ENCODE measurements at places on chromosomes 5 and 9. TPM values are rescaled to one million over a fixed set of nuclear protein-coding genes. Genes with fewer than 3 reads are reported as not detected.

DNA sequence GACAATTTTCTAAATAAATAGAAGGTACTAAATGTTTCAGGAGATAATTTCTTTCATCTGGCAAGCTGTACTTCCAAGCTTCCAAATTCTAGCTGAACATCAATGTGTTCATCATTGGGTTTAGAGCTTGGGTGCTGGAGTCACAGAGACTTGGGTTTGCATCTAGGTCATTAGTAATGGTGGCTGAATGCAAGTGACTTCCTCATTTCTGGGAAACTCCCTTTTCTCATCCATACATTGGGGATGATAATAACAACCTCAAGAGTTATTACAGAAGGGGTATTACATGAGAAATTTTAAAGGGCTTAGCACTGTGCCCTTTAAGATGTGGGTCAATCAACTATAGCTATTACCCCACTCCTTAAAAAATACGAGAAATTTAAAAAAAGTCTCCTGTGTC lies 41.1 kb upstream of the KLF4 start:
- H3K27ac ChIP-seq = no peak overlapping the region
- H3K4me1 ChIP-seq = no peaks in the 10 kb centered on the region
- no peaks in the 10 kb centered on the region for H3K27me3 ChIP-seq
- H3K4me3 ChIP-seq = no peak overlapping the region
- H3K36me3 ChIP-seq = no peaks in the 10 kb centered on the region
- no peak for DNase-seq

- peaks cover 2% of the 10 kb centered on the region for H3K4me1 ChIP-seq
- peaks cover 39% of the 10 kb centered on the region for H3K27me3 ChIP-seq
- no peak overlapping the region for H3K4me3 ChIP-seq
These were observed 5.6 kb downstream of the ADGRD2 start for GRCh38 chr9:124455820-124456219.

GRCh38 chr9:94882966-94883641 lies 156.6 kb downstream of the AOPEP start:
- no peak overlapping the region for H3K27ac ChIP-seq
- H3K36me3 ChIP-seq = no peaks in the 10 kb centered on the region
- H3K4me3 ChIP-seq = no peak overlapping the region
- no peak for DNase-seq

DNA sequence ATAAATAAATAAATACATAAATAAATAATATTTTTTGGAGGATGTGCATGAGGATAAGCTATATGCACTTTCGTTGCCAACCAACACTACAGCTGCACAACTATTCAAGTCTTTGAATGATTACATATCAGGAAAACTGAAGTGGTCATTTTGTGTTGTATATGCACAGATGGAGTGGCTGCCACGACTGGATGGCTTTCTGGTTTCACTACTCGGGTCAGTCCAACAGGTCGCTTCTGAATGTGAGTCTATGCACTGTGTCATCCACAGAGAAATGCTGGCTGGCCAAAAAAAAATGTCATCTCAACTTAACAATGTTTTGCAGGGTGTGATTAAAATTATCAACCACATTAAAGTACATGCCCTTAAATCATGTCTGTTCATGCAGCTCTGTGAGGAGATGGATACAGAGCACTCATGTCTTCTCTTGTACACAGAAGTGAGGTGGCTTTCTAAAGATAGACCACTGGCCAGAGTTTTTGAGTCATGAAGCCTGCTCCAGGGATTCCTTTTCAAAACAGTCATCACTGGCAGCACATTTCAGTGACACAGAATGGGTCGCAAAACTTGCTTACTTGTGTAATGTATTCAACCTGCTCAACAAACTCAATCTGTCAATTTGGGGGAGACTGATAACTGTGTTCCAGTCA lies 589.8 kb upstream of the CYLC2 start:
- no peaks in the 10 kb centered on the region for H3K36me3 ChIP-seq
- H3K27me3 ChIP-seq = no peaks in the 10 kb centered on the region
- DNase-seq = no peak
- no peaks in the 10 kb centered on the region for H3K4me1 ChIP-seq
- no peak overlapping the region for H3K27ac ChIP-seq
- H3K4me3 ChIP-seq = no peak overlapping the region

GRCh38 chr9:69976152-69976551 lies 67.5 kb upstream of the MAMDC2 start:
- H3K4me1 ChIP-seq = peaks cover 8% of the 10 kb centered on the region
- no peak overlapping the region for H3K4me3 ChIP-seq
- no peaks in the 10 kb centered on the region for H3K36me3 ChIP-seq
- H3K27ac ChIP-seq = peak overlapping the region; percentile 29

- no peak for DNase-seq
- H3K4me3 ChIP-seq = no peak overlapping the region
- H3K27ac ChIP-seq = no peak overlapping the region
- no peaks in the 10 kb centered on the region for H3K27me3 ChIP-seq
- no peaks in the 10 kb centered on the region for H3K4me1 ChIP-seq
These were observed 495.1 kb upstream of the DAB2 start for GRCh38 chr5:39919876-39920275.

GRCh38 chr5:55114061-55114460 lies 11.6 kb downstream of the GZMA start:
- no peak overlapping the region for H3K27ac ChIP-seq
- H3K36me3 ChIP-seq = no peaks in the 10 kb centered on the region
- H3K27me3 ChIP-seq = no peaks in the 10 kb centered on the region
- H3K4me1 ChIP-seq = no peaks in the 10 kb centered on the region
- no peak overlapping the region for H3K4me3 ChIP-seq
- DNase-seq = no peak

- no peak overlapping the region for H3K27ac ChIP-seq
- no peak overlapping the region for H3K4me3 ChIP-seq
- H3K4me1 ChIP-seq = no peaks in the 10 kb centered on the region
- no peak for DNase-seq
- H3K27me3 ChIP-seq = no peaks in the 10 kb centered on the region
These were observed 133.3 kb downstream of the CDK5RAP2 start for GRCh38 chr9:120446671-120447070.

GRCh38 chr9:130988905-130989304 lies 20.1 kb upstream of the LAMC3 start:
- no peaks in the 10 kb centered on the region for H3K36me3 ChIP-seq
- H3K27ac ChIP-seq = no peak overlapping the region
- H3K4me1 ChIP-seq = peaks cover 14% of the 10 kb centered on the region
- peaks cover 69% of the 10 kb centered on the region for H3K27me3 ChIP-seq

GRCh38 chr9:93092251-93092991 lies 3.6 kb upstream of the CARD19 start:
- no peak for DNase-seq
- no peak overlapping the region for H3K4me3 ChIP-seq
- no peaks in the 10 kb centered on the region for H3K27me3 ChIP-seq
- peaks cover 38% of the 10 kb centered on the region for H3K4me1 ChIP-seq
- peak overlapping the region; percentile 99 for H3K27ac ChIP-seq

DNA sequence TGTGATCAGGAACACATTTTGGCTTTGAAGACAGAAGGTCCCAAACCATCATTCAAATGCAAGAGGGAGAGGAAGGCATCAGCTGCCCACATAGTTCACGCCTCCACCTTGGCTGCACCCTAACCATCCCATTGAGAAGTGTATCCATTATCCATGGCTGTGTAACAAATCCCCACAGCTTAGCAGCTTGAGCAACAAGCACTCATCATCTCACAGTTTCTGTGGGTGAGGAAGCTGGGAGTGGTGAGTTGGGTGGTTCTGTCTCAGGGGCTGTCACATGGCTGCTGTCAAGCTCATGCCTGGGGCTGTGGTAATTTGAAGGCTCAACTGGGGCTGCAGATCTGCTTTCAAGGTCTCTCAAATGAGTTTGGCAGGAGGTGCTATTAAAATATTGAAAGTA lies 23.0 kb upstream of the CEP72 start:
- no peak for DNase-seq
- H3K36me3 ChIP-seq = no peaks in the 10 kb centered on the region
- no peaks in the 10 kb centered on the region for H3K4me1 ChIP-seq
- peaks cover 25% of the 10 kb centered on the region for H3K27me3 ChIP-seq
- H3K27ac ChIP-seq = no peak overlapping the region
- H3K4me3 ChIP-seq = no peak overlapping the region

The SEMA6A gene
- total RNA-seq = 32.7 TPM

The NEUROG1 gene
- not detected for total RNA-seq

The RXFP3 gene
- total RNA-seq = not detected

The APBA1 gene
- total RNA-seq = 7.8 TPM

The CACNA1B gene
- 0.18 TPM for total RNA-seq

The FOXD4L5 gene
- total RNA-seq = 0.13 TPM

The PPIC gene
- total RNA-seq = 24.3 TPM
